T-helper 2 cell (primary cell): ENCODE measurements at places on chromosomes 16 and 17.

- no peak for DNase-seq
Measured at GRCh38 chr17:51228161-51228560, 31.7 kb downstream of the MBTD1 start.

DNA sequence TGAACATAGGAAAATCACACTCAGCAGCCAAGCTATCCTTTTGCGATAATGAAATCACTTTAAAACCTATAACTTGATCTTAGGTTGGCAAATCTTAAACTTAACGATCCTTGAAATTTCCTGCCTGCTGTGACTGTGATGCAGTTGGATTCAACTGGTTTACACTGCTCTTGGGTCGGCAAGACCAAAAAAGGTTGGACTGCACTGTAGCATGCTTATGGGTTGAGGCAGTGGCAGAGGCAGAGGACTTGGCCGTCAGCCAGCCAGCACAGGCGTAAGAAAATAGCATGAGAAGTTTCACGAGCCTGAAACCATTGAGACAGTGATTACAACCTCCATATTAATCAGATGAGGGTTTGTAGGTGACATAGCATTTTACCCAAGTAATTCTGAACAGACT is 21.4 kb downstream of the WSB1 start:
- DNase-seq: no peak

DNA sequence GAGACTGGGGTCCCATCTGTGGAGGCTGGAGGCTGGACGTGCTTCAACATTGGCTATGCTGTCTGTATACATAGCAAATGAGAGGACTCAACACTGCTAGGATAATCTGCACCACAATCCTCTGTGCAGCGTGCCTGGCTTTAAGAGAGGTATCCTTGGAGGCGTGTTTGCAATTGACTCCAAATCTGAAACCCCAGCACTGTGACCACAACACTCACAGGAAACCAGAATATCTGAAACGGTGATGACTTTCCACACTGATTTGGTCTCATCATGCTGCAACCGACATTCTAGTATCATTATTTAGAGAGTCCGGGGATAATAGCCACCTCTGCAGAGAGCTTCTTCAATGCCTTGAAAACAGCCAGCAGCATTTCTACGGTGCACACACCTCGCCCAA is 35.1 kb downstream of the TLE7 start:
- DNase-seq: no peak

GRCh38 chr16:74305281-74305680 is 8.7 kb downstream of the PSMD7 start:
- DNase-seq: no peak

GRCh38 chr17:61970030-61970429 is 42.2 kb upstream of the INTS2 start:
- no peak for DNase-seq

DNA sequence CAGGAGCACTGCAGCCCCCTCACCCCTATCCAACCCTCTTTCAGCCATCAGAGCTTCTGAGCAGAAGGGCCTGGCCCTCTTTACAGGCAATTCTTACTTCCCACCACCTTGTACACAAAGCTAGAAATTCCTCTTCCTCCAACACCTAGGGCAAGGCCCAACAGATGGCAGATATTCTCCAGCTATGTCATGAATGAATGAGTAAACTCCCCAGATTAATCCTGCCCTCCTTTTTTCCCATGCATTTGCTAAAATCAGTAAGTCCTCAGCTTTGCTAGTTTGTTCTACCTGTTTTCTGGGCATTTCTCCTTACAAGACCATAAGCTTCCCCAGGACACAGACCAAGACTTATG is 20.4 kb upstream of the MRPS23 start:
- DNase-seq: no peak

GRCh38 chr16:70712942-70713341 is 27.1 kb upstream of the MTSS2 start:
- DNase-seq: no peak

GRCh38 chr17:77319211-77320043 is 178.7 kb downstream of the SEC14L1 start:
- DNase-seq: no peak

- DNase-seq: peak; percentile 32
Measured at GRCh38 chr17:29292992-29293889, 707 bp downstream of the NUFIP2 start.

DNA sequence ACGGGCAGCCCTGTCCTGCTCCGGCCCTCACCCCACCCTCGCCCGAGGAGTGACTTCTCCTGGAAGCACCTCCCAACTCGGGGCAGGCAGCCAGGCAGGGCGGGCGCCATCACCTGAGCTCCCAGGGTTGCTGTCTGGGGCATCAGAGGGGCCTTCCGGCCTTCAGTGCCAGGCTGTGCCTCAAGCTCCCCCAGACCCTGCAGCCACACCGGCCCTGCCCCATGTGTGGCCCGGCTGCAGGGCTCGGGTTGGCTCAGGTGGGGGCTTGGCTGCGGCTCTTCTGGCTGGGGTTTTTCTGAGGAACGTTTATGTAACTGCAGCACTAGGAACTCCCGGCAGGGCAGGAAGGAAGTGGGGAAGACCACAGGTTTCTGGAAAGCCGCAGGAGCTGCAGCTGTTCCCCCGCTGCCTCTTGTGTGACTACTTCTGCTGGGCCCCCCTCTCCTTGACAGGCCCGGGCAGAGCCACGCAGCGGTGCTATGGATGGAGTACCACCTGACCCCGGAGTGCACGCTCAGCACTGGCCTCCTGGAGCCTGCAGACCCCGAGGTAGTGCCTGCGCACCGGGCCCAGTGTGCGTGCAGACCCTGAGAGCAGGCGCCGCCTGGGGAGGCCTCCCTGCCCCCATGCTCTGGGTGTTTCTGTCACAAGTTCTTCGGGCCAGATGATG is 45.6 kb downstream of the PRMT7 start:
- DNase-seq: peak; percentile 94

DNA sequence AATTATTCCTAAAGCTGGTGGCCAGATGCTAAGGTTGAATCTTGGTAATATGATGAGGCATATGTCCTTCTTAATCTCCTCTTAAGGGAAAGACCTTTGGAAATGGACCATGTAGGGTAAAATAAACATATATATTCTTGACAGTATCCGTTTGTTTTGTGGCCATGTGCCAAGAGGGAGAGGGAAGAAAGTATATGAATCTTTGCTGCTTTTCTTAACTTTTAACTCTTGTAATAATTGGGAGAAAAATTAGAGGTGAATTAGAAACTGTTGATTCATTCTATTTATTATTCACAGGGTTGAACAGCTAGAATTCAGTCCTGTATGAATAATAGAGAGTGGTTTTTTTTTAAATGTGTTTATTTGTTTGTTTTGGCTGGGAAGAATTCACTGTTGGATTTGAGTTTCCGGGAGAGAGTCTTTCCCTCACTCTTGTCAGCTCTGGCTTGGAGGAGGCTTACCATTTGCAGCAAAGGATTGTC is 31.6 kb downstream of the AATF start:
- no peak for DNase-seq

DNA sequence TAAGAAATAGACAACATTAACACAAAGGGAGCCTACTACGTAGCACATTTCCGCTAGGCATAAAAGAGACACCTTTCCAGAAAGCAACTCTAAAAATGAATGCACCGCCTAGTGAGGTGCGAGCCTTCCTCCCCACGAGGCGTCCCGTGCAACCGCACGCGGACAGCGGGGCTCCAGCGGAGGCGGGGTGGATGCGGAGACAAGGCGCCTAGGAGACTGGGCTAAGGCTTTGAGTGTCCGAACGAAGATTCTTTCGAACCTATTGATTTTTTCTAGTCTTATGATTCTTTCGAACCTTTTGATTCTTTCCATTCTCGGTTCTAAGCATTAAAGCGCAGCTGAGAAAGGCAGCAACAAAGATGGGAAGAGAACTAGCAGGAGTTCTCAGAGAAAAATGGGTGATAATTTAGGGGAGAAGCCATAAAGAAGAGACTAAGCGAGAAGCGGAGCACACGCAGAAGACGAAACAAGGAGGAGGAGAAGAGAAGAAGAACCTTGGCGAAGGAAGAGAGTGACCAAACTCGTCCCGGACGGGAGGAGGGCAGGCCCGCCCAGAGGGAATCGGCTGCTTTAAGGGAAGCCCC is 394 bp upstream of the CPD start:
- peak; percentile 75 for DNase-seq

- no peak for DNase-seq
Measured at GRCh38 chr16:6016530-6017184, 919.1 kb upstream of the EEF2KMT start.

DNA sequence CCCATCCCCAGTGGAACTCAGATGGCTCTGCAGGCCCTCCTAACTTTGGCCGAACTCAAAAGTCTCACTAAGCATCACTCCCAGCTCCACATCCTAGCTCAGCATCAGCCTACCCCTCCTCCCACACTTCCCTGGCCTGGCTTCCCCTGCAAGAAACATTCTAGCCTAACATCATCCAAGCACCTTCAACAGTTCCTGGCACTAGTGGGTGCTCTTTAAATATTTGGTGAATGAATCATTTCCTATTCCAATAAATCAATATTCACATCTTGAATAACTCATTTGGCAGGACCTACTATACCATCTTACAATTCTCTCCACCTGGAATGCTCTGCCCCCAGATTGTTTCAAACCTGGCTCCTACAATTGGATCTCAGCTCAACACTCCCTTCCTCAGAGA is 11.0 kb upstream of the BBS2 start:
- no peak for DNase-seq

DNA sequence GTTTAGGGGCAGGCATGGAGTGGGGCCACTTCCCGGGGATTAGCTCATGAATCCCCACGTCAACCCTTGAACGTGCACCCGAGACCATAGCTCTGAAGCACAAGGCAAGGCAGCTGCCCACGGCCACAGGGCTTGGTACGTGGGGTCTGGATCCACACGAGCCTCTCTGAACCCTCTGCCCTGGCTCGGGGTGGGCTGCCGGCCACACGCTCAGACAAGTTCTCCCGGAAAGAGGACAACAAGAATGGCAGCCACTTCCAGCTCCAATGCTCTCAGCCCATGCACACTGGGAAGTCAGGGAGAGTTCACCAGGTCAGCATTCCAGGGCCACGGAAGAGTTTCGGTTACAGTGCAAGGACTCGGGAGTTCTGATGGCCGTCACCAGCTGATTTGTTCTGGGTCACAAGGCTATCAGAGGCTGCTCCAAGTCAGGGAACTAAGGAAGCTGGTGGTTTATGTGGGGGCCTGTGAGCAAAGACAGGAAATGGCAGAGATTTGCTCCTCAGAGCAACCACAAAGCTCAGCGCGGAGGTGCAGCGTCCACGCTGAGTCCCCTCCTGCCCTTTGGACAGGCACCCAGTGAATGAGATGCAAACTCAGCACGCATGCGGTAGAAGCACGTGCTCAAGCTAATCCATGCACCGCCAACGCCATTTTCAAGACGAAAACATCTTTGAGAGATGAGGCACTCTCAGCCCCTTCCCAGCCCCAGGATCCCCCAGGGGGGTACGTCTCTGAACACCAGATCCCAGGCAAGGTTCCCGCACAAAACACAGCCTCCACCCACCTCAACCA is 356.4 kb downstream of the FOXL1 start:
- no peak for DNase-seq

GRCh38 chr16:82636958-82637357 is 10.2 kb downstream of the CDH13 start:
- DNase-seq: no peak

GRCh38 chr17:80817861-80818260 is 173.8 kb upstream of the CHMP6 start:
- no peak for DNase-seq

DNA sequence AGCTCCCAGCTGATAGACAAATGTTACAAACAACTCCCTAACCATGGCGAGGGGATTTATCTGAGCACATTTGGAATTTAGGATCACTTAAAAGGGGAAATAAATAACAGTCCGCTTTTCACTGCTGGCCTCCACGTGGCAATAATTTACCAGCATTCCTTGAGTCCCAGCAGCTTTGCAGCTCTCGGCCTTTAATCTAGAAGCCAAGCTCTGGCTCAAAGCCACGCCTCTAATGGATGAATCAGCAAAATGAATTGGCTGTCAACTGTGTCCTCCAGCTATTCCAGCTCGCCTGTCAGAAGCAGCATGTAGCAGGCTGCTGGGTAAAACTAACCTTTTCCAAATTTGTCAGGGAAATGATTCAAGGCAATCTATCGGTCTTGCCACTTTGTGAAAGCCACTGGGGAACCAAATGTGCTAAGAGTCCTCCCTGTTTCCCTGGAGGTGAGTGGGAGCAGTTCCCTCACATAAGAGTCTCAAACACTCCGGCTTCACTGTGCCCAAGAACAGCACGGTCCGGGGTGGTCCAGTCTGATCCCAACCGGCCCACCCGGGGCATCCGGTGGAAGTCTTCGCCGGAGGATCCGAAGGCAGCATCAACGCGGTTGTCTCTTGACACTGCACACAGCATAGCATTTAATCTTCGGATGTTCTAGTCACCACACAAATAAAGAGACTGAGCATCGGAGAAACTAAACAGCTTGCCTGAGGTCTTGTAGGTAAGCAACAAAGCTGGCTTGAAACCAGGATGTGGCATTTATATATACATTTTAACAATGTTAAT is 143.3 kb downstream of the PARN start:
- peak; percentile 38 for DNase-seq

- DNase-seq: no peak
Measured at GRCh38 chr17:63390090-63390489, 56.0 kb downstream of the CYB561 start.

GRCh38 chr16:21194771-21195301 is 16.5 kb downstream of the ZP2 start:
- DNase-seq: no peak

- no peak for DNase-seq
Measured at GRCh38 chr16:6032438-6032837, 934.8 kb upstream of the EEF2KMT start.

GRCh38 chr17:13725288-13725990 is 123.7 kb upstream of the HS3ST3A1 start:
- DNase-seq: no peak

DNA sequence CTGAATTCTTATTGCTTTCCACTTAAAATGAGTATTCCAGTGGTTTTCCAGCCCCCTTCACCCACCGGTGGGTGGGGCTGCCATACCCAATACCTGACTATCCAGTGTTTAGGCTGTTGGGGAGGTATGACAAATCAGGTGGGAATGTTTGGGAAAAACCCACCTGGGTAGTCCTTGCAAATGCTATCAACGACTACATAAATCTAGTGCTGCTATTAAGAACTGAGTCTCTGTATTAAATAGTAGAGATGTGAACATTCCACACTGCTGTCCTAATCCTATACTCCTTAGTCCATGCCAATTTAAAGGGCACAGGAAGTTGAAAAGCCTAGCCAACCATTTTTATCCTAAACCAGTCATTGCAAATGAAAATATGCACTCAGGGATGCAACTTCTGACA is 126.6 kb downstream of the AXIN2 start:
- DNase-seq: no peak

- no peak for DNase-seq
Measured at GRCh38 chr17:39143552-39144093, 7.8 kb downstream of the PLXDC1 start.

- DNase-seq: no peak
Measured at GRCh38 chr16:72666267-72666666, 381.7 kb downstream of the ZFHX3 start.

GRCh38 chr16:85235991-85236817 is 123.9 kb upstream of the CIBAR2 start:
- DNase-seq: no peak

- no peak for DNase-seq
Measured at GRCh38 chr16:50956637-50957036, 194.4 kb downstream of the SALL1 start.

GRCh38 chr17:11353601-11354000 is 112.6 kb downstream of the SHISA6 start:
- DNase-seq: no peak
